Aorta (tissue), 5 donors: ENCODE measurements at places on chromosomes 7 and 10. TPM values are rescaled to one million over a fixed set of nuclear protein-coding genes. Genes with fewer than 3 reads are reported as not detected.

GRCh38 chr10:46530249-46531186, 25.9 kb downstream of the GPRIN2 start:
- DNase-seq: peak; percentile 44

GRCh38 chr7:29239638-29240037, 45.1 kb downstream of the CHN2 start:
- DNase-seq: no peak

Gene SLC16A9
- 3.3 TPM for total RNA-seq

Gene ADRB1
- total RNA-seq: 0.19 TPM

Gene LSM8
- 31.3 TPM for total RNA-seq

Gene ANKRD7
- total RNA-seq: 0.65 TPM
